ENCODE measurements at places on chromosomes 1 and 21.
A peak's percentile ranks its signal among the peaks of the same experiment; 100 is the strongest.

DNA sequence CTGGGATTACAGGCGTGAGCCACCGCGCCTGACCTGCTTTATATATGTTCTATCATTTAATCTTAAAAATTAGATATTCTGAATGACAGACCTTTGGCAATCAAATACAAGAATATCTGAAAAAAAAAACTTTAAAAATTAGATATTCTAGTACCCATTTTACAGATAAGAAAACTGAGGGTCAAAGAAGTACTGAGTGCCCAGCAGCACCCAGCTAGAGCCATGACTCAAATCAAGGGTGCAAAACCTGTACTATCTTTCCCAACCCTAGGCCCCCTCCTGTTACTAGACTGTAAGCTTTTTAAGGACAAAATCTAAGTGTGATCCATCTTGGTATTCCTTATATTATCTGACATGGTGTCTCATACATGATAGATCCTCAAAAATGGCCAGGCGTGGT is 8.3 kb downstream of the ARHGAP30 start:
- no peak for DNase-seq

- no peak for DNase-seq
These were observed 38.0 kb downstream of the LAMC1 start for GRCh38 chr1:183061194-183061593.

GRCh38 chr1:53069663-53070327 is 7.8 kb downstream of the PODN start:
- peak; percentile 15 for DNase-seq

DNA sequence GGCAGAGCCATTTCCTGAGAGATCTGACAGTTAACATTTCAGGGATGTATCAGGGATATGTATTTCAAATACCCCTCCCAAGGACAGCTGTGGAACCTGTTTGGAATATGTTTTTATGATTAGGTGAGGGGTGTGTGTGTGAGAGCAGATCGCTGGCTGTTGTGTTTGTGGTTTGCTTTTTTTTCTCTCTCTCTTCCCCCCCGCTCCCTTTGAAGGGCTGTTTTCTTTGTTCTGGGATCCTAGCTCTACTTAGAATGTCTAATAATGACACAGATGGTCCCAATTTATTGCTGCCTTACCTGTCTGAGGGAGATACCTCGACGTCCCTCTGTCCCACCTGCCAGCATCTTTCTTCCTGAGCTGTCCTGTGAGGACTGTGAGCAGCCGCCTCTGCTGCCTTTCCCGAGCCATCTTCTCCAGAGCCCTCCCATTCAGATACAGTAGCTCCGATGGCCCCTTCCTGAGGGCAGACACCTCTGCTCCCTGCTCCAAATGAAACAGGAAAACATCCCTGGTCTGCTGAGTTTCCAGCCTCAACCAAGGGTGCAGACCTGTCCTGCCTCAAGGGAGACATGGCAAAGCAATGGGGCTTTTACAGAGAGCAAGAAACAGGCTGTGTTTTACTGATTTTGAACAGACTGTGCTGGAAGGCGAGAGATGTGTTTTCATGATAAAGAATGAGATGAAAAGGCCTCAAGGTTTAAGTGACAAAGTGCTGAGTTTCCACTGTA is 138.0 kb upstream of the TNR start:
- DNase-seq: no peak

GRCh38 chr1:47984175-47984789 is 12.9 kb downstream of the TRABD2B start:
- no peak for DNase-seq

- DNase-seq: no peak
These were observed 193.9 kb downstream of the SEC16B start for GRCh38 chr1:177775924-177776323.

GRCh38 chr1:88579598-88579997 is 104.5 kb upstream of the PKN2 start:
- DNase-seq: no peak

GRCh38 chr1:116943438-116943837 is 33.7 kb downstream of the PTGFRN start:
- no peak for DNase-seq

DNA sequence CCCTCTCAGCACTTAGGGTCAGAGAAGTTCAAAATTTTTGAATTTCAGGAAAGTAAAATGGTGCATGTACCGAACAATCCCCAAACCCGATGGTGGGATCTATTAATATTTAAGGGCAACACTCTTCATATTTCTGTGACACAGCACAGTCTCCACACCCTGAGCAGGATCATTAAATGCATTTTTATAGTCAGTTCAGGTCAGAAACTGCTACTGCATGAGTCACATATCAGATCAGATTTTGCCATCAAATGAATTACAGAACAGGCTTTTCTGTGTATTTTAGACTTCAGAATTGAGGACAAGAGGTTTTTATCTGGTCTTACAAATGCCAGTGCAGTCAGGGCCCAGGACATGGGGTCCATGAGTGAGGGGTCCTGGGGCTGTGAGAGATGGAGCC is 79.2 kb downstream of the RIPK4 start:
- DNase-seq: no peak

DNA sequence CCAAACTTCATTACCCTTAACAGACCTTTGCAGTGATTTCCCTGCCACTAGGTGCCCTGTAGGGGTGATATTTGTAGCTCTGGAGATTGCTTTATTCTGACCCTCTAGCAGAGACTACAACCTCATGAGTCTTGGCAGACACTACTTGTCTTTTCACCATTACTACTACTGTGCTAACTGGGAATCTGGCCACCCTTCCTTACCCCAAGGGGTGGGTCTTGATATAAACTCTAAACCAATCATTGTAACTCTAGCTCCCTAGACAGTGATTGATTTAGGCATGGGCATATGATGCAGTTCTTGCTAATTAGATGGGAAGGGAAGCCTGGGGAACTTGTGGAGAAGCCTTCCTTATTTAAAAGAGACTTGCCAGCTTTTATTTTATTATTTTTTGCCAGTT is 3.9 kb downstream of the KPNA6 start:
- no peak for DNase-seq

DNA sequence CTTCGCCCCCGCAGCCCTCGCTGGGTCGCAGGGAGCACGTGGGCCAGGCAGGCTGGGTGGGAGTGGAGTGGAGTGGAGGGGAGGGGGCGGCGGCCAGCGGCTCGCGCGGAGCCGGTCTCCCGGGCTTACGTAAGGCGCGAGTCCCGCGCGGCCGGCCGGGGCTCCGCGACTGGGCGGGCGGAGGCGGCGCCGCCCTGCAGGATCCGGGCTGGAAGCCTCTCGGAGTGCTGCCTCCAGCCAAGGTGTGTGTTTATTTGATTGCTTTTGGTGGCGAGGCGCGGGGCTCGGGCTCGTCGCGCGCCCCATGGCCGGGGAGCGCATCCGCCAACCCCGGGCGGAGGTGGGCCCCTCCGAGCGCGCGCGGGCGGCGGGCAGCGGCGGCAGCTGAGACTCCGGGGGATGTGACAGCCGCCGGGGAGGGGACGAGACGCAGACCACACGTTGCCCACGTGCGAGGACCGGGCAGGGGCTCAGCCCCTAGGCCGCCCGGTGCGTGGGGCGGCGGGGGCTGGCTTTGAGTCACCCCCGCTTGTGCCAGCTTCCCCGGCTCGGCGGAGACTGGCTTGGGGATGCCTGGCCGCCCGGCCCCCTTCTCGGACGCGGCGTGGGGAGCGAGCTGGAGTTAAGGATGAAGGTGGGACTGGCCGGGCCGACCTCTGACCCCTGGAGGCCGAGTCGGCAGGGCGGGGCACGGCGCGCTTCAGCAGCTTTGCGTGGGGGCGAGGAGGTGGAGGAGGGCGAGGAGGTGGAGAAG is 402 bp upstream of the AK4 start:
- DNase-seq: no peak

- DNase-seq: no peak
These were observed 7.3 kb downstream of the NID1 start for GRCh38 chr1:236057546-236057945.

- no peak for DNase-seq
These were observed 724.6 kb downstream of the USP25 start for GRCh38 chr21:16454399-16454798.

GRCh38 chr1:236281198-236281653 is 532 bp downstream of the ERO1B start:
- no peak for DNase-seq

DNA sequence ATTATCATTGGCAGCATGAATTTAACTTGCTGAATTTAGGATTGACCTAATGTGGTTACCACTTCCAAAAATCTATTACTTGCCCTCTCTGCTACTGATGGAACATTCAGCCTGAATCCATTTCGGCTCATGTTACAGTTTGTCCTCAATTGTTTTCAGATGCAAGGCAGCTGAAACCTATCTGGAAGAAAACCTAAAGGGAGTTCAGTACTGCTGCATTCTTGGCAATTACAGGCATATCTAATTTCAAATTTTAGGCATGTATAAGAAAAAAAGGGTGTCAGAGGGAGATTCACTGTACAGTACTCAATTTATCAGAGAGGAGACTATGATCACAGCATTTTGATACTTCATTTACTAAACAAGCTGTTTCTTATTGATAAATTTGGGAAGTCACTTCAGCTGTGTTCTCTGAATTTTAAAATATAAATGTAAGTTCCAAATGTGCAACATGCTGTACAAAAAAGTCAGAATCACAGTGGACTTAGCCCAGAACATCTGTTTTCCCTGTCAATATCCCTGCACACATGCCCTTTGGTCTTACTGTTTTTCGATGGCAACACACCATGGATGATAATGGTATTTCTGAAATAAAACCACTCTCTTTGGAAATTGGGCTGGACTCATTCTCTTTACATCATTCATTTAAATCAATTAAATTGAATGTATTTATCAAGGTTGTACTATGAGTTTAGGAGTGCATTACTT is 651.6 kb upstream of the ADGRL4 start:
- no peak for DNase-seq

Measured in omental fat pad (tissue), 4 donors.